ENCODE measurements at places on chromosomes 16 and 17.
A peak's percentile ranks its signal among the peaks of the same experiment; 100 is the strongest.

- no peak for DNase-seq
These were observed 10.1 kb downstream of the ACTG1 start for GRCh38 chr17:81502471-81503017.

- DNase-seq: no peak
These were observed 370.8 kb downstream of the SEC14L1 start for GRCh38 chr17:77511514-77512061.

DNA sequence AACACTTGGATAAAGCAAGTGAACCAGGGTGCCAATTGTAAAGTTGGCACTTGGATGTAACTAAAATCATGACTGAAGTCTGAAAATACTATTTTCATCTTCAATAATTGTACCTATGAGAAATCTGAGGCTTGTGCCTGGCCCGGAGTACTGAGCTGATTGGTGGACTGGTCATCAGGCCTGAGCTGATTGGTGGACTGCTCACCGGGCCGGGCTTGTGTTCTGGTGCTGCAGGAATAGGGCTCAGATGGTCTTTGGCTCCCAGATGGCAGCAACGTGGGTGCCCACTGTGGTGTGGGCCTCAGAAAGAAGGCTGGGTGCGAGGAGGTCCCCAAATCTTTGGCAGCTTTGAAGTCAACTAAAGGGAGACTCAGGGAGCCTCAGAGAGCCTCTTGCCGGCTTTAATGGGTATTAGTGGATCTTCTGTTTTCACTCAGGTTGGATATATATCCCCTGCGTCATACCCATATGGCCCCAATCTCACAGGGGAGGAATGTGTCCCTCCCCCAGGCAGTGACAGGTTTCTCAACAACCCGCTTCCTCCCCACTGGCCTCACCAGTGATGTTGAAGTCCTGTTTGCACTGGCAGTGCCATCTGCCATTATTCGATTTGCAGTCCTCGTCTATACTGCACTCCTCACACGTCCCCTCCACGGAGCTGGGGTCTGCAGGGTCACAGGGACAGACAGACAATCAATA, 4.7 kb downstream of the UMOD start:
- no peak for DNase-seq

DNA sequence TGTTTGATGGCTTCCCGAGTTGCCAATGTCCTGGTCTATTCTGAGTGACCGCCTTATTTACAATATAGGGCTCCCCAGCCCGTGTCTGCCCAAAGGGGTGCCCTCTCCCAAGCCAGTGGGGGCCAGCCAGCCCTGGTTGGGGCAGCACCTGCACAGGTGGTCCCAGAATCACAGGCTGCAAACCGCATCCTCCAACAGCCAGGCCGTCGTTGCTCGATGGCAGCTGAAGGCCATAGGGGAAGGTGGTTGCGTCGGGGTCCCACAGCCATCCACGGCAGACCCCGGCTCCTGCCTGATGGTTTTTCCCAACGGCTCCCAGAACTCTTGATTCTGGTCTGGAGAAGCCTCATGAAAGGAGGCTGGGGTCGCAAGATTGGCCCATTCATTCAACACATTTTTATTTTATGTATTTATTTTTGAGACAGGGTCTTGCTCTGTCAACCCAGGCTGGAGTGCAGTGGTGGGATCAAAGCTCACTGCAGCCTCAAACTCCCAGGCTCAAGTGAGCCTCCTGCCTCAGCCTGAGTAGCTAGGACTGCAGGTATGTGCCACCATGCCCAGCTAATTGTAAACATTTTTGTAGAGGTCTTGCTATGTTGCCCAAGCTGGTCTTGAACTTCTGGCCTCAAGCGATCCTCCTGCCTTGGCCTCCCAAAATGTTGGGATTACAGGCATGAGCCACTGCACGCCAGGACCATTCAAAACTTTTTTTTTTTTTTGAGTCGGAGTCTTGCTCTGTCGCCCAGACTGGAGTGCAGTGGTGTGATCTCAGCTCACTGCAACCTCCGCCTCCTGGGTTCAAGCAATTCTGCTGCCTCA, 79.0 kb upstream of the TOB1 start:
- DNase-seq: no peak

DNA sequence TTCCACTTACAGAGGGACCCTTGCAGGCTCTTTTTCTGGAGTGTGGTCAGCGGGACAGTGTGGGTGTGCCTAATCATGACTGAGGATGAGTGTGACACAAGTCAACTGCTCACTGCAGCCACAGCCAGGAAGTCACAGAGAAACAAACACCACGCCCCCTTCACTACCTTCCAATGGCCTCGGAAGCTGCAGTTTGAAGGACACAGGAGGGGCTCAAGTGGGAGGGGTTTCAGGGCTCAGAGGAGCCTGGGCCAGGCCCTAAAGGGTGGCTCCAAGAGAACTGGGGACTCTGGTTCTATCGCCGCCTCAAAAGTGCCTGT, 116.2 kb upstream of the SDK2 start:
- DNase-seq: no peak

DNA sequence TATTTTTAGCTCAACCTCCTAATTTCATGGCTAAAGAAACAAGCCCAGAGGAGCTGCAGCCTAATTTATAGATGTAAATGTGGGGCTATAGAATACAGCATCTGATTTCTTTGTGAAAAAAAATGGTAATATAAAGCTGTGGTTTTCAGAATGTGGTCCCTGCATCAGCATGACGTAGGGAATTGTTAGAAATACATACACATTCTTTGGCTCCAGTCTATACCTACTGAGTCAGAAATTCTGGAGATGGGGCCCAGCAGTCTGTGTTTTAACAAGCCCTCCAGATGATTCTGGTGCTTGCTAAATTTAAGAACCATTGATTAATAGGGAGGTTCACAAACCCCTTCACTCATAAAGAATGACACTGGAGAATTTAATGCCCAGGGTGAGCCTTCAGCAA, 18.1 kb upstream of the MYH8 start:
- no peak for DNase-seq

DNA sequence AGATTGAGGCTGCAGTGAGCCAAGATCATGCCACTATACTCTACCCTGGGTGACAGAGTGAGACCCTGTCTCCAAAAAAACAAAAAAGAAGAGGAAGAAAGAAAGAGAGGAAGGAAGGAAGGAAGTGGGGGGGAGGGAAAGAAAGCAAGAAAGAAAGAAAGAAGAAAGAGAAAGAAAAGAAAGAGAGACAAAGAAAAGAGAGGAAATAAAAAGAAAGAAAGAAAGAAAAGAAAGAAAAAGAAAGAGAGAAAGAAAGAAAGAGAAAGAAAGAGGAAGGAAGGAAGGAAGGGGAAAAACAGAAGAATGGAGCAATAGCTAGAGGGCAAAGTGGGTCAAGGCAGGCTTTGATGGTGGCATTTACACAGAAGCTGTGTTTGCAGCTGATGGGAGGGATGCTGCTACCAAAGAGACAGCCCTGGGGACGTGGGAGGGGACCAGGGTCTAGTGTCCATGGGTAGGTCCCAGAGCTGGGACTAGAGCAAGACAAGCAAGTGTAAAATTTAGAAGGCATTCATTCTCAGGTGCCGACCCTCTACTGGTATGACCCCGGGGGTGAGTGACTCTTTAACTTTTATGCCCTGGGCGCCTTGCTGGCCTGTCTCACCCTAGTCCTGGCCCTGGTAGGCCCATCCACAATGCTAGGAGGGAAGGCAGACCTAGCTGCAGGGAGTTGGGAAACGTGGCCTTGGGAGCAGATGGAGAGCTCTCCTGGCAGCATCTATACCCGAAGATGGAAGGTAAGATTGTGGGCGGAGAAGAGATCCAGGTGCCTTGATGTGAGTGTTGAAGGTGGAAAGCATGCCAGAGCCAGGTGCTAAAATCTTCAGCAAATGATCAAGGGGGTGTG, 2.0 kb upstream of the CES3 start:
- DNase-seq: no peak

DNA sequence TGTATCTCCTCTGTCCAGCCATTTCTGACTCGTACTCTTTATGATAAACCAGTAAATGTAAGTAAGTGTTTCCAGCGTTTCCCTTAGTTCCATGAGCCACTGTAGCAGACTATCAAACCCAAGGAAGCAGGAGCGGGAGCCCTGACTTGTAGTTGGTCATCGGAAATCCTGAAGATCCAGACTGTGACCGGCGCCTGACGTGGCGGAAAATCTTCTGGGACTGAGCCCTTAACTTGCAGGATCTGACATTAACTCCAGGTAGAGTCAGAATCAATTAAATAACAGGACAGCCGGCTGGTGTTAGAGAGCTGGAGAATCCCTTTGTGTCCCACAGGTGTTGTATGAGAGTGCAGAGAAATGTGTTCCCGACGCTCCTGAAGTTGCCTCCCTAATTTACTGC, 4.0 kb downstream of the GLOD4 start:
- no peak for DNase-seq

GRCh38 chr16:555528-556473, 4.4 kb upstream of the PRR35 start:
- DNase-seq: no peak

GRCh38 chr17:59547131-59547915, 18.1 kb upstream of the DHX40 start:
- no peak for DNase-seq

- no peak for DNase-seq
These were observed 8.8 kb downstream of the C17orf113 start for GRCh38 chr17:42041619-42042018.

- peak; percentile 61 for DNase-seq
These were observed at the start of gene GJC1 for GRCh38 chr17:44829523-44830358. Gene GJC1, minus strand, starts transcription at chr17:44830287. Its CDS starts 24,470 bp downstream, at chr17:44805817.

- DNase-seq: no peak
These were observed 386.1 kb upstream of the C16orf82 start for GRCh38 chr16:26680671-26681070.

DNA sequence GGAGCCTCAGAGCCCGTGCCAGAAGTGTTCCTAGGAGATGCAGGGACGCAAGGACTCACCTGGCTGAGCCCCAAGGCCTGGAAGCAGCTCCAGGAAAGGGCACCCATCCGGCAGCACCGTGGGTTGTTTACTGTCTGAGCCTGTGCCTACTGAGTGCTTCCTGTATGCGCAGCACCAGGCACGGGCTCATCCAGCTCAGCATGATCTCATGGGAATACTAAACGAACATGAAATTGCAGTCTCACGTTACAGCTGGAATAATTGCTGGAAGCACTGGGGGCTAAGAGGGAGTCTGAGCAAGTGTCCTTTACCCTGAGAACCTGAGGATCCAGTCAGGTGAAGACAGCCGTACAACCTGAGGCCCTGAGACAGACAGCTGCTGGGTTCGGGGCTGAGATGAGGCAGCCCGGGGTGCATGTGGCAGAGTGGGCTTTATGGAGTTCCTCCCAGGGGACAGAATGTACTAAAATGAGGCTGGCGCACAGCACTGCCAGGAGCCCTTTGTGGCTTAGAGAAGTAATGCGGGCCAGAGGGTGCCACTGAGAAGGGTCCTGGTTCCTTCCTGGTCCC, 5.4 kb downstream of the CTRL start:
- no peak for DNase-seq

GRCh38 chr17:73546770-73547536, 97.3 kb downstream of the SDK2 start:
- peak; percentile 49 for DNase-seq

- DNase-seq: no peak
These were observed 190.1 kb upstream of the FOXF1 start for GRCh38 chr16:86320237-86320595.

- no peak for DNase-seq
These were observed 102.9 kb downstream of the ABCC12 start for GRCh38 chr16:48052731-48053417.

- no peak for DNase-seq
These were observed 701 bp downstream of the PDP2 start for GRCh38 chr16:66881014-66881417.

- DNase-seq: no peak
These were observed 2.4 kb downstream of the DYNLRB2 start for GRCh38 chr16:80543162-80543561.

DNA sequence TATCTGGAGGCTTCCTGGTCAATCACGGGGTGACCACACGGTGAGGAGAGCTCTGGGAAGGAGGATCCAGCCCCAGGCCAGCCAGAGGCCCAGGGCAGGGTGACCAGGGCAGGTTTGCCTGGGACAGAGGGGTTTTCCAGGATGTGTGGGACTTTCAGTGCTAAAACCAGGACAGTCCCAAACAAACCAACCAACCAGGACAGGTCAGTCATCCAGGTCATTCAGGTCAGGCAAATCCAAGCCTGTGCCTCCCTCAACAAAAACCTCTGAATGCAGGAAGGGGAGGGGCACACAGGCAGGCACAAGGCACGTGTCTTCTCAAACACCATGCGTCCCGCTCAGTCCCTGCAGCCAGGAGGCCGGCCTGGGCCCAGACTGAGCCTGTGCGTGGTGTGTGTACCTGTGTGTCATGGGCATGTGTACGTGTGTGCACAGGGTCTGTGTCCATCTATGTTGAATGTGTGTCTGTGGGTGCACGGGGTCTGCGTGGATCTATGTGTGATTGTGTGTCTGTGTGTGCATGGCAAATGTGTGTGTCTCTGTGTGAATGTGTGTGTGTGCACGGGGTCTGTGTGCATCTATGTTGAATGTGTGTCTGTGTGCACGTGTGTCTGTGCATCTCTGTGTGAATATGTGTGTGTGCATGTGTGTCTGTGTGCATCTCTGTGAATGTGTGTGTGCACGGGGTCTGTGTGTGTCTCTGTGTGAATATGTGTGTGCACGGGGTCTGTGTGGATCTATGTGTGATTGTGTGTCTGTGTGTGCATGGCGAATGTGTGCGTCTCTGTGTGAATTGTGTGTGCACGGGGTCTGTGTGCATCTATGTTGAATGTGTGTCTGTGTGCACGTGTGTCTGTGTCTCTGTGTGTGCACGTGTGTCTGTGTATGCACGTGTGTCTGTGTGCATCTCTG, 78.9 kb downstream of the RTN4RL1 start:
- no peak for DNase-seq

GRCh38 chr17:1154704-1155103, 25.1 kb downstream of the ABR start:
- no peak for DNase-seq

DNA sequence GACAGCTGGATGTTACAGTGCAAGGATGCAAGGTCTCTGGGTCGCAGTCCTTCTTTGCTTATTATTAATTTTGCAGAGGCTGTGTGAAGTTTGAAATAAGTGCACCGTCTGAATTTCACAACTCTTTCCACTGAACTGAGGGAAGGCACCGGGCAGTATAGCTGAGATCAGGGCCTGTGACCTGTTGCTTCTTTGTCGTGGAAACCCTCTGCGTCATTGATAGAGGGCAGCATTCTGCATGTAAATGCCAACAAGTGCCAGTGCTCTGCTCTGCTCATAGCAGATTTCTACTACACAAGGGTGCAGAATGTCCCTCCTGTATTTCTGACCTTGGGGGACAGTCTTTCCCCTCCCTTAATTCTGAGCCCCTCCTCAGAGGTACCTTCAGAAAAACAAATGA, 26.0 kb downstream of the CD300LF start:
- DNase-seq: no peak
